Left kidney (tissue), 8 donors: ENCODE measurements at places on chromosomes 13 and 19.
A peak's percentile ranks its signal among the peaks of the same experiment; 100 is the strongest.

GRCh38 chr19:51027873-51028272 lies 1.5 kb upstream of the KLK11 start:
- no peak for DNase-seq

DNA sequence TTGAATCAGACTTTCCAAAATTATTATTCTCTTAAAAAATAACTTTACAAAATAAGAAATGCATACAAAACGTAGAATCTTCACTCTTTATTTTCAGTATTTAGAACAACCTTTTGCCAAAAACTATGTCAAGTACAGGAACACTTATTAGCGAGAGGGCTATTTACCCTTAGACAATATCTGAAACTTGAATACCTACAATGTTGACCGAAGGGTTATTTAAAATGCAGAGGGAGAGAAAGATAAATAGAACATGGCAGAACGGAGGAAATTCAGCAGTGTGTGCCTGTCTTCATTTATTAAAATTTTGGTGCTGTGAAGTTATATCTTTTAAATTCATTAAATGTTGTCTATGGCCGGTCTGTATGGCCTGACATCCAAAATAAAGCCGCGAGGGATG lies 198.8 kb downstream of the EFNB2 start:
- no peak for DNase-seq

DNA sequence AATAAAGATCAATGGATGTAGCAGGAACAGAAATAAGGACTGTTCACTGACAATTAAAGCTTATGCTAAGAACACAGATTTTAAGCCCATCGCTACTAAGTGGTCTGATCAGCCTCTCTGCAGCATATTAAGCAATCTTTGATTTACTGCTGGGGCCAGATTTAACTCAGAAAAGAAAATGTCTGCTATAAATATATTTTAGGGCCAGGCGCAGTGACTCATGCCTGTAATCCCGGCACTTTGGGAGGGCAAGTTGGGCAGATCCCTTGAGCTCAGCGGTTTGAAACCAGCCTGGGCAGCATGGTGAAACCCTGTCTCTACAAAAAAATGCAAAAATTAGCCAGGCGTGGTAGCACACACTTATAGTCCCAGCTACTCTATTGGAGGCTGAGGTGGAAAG lies 43.0 kb downstream of the METTL21C start:
- no peak for DNase-seq

DNA sequence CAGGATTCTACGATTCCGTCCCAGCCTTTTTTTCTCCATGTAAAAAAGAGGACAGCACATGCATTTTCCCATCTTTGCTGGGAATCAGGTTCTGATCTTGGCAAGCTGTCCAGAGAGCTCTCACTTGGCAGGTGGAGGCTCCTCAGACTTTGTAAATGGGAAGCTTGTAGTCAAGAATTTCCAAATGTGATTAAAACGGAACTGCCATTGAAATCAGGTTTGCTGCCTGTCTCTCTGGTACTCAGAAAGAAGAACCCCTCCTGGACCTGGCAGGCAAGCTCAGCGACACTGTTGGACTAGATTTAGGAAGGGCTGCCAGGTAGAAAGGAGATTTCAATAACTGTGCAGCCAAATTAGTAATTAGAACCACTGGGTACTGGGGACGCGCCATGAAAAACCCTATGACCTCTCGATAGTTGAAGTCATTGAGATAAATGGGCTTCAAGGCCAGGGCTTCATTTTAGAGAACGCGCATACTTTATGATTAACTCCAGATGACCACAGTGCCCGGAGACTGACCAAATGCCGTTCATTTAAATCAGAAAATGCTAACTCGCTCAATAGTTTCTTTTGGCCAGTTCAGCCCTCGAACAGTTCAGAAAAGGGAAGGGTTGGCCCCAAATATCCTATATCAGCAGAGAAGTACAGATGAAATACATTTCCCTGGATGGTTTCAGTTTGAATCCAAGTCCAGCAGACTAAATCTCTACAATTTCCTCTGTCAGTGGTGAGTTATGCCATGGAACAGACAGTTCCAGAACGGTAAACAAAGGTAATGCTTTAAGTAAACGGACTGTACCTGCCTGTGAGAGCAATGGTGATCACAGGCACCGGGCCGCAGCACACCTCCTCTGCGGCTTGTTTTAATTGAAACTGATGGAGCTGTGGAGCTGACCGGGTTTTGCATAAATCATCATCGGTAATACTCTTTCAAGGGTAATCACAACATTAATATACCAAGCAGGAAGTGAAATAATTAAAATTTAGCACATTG lies 517.4 kb downstream of the RFC3 start:
- no peak for DNase-seq

- no peak for DNase-seq
Measured at GRCh38 chr13:34372581-34372980, 554.6 kb downstream of the RFC3 start.

DNA sequence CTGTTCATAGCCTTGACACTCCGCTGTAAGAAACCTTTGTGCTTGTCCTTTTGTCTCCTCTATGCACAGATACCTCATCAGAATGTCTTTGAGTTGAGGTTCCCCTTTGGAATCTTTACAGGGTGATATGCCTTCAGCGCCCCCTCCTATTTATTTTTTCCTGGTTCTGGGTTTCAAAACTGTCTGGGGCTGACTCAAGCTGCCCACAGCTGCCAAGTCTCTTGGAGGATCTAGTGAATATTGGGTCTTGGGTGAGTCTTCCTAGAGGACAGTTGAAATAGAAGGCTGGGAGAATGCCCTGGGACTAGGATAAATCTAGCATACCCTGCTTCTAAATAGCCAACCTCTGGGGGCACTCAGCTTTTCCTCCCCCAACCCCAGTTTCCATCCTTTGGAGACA lies 930 bp downstream of the ZNF136 start:
- DNase-seq = no peak

DNA sequence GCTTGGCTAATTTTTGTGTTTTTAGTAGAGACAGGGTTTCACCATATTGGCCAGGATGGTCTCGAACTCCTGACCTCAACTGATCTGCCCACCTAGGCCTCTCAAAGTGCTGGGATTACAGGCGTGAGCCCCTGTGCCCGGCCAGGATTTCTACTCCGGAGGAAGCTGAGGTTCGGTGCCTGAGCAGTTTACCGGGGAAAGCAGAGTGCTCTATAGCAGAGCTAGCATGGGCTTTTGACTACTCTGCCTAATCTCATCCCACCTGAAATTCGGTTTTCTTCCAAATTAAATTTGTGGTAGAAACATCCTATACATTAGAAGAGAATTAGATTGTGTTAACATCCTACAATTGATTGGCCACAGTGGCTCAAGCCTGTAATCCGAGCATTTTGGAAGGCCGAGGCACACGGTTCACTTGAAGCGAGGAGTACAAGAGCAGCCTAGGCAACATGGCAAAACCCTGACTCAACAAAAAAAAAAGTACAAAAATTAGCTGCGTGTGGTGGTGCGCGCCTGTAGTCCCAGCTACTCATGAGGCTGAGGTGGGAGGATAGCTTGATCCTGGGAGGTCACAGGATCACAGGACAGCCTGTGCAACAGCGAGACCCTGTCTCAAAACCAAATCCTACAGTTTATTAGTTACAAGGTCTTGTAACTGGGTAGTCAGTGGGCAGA lies 1.6 kb downstream of the RPL13A start:
- DNase-seq = no peak

DNA sequence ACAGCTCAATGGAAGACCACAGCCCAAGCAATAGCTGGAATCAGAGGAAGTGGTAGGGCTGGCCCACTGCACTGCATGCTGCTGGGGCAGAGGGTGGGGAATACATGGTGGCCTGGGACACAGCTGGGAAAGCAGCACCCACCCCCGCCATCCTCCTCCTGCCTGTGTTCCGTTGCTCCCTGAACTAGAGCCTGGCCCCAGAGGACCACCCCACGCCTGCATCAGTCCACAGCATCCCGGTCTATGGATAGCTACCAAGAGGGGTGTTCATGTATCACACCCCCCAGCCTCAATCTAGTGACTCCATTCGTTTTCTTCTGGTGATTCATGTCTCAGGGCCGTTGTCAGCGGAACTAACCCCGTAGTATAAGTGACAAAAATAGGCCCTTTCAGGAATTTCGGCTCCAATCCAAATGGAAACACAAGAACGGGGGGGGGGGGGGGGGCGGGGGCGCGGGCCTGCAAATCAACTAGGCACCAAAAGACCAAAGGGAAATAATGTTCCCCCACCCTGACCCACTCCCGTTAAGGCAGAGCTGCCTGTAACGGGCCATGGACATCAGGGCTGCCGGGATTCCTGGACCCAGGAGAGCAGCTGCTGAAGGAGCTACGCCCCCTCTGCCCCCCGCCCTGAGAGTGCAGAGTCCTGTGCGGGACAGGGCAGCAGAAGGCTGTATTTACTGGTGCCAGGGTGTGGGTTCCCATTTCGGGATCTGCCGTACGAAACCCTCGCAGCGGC lies 18.9 kb upstream of the EPHX3 start:
- peak; percentile 50 for DNase-seq

- DNase-seq = no peak
Measured at GRCh38 chr13:100746953-100747683, 72.5 kb upstream of the TMTC4 start.

DNA sequence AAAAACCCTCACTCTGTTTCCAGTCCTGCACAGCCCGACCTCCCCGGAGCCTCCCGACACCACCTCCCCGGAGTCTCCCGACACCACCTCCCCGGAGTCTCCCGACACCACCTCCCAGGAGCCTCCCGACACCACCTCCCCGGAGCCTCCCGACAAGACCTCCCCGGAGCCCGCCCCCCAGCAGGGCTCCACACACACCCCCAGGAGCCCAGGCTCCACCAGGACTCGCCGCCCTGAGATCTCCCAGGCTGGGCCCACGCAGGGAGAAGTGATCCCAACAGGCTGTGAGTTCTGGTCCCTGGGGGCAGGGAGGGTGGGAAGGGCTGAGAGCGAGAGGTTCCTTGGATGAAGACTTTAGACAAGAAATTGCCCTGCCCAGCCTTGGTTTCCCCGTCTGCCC lies 5.4 kb downstream of the MADCAM1 start:
- no peak for DNase-seq
